ENCODE measurements at places on chromosomes 12 and 14. TPM values are rescaled to one million over a fixed set of nuclear protein-coding genes. Genes with fewer than 3 reads are reported as not detected.

Gene DPPA3
- total RNA-seq, result not detected

Gene CNOT2
- 127 TPM for total RNA-seq

Gene CCDC177
- 0.22 TPM for total RNA-seq

Gene KRT82
- total RNA-seq, result not detected

Gene KRT83
- total RNA-seq, result not detected

Gene SVOP
- total RNA-seq, result 2.1 TPM

Gene PMCH
- total RNA-seq, result not detected

Gene VRTN
- total RNA-seq, result 1.5 TPM
